RWPE1 (cell line): ENCODE measurements at places on chromosomes 16 and 17.

DNA sequence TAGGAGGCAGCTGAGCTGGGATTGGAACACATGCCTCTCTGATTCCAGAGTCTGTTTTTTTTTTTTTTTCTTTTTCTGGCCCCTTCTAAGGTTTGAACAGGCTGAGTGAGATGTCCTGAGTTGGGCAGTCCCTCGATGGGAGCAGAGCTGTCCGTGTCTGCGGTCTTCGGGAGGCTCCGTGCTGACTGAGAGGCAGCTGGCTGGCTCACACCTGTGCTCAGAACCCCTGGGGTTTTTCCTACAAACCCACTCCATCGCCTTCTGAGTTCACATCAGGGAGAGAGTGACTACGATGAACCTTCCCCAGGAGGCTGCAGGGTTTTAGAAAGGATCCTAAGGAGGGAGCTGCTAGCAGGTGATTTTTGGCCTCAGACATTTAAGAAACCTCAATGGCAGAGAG lies 92.5 kb downstream of the IRF8 start:
- no peak for DNase-seq

GRCh38 chr17:28712032-28712704 lies 480 bp upstream of the PROCA1 start:
- no peak for DNase-seq

- no peak for DNase-seq
Observed at GRCh38 chr17:79837888-79838521, 1.2 kb downstream of the CBX4 start.

DNA sequence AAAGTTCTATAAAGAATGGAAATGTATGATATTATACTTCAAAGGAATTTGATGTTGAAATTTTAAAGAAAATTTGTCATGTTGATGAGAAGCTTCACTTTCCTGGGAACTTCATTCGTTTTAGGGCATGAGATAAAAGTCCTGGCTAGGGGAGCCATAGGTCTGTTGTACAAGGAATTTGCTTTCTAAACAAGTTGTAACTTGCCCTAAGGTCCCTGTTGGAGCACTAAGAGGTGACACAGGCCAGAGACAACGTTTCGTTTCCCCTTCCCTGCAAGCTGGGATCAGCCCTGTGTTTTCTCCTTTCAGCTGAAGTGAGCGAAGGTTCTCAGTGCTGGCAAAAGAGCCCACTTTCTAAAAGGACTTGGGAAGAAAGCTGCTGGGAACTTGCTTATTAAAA lies 16.6 kb downstream of the PLD6 start:
- no peak for DNase-seq

- DNase-seq = no peak
Observed at GRCh38 chr16:3797904-3798811, 80.8 kb upstream of the TRAP1 start.

DNA sequence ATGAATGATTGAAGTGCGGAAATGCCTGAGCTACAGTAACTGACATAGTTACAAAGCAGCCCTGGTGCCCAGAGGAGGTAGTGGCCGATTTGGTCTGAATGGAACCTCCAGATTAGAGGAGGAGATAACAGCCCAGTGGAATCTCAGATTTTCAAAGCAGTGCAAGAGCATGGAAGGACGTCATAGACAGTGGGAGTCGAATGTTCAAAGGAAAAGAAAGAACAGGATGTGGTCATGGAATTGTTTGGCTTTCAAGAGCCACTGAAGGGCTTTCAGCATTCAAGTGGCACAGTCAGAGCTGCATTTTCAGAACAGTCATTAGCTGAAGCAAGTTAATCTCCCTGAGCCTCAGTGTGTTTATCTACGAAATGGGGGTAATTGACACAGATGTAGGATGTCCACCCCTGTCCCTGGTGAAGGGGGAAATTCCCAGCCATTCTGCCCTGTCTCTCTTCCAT lies 104.6 kb upstream of the CACNG3 start:
- DNase-seq = no peak

GRCh38 chr17:29215717-29216116 lies 30.9 kb upstream of the CRYBA1 start:
- no peak for DNase-seq

- DNase-seq = no peak
Observed at GRCh38 chr17:68600067-68600930, 868 bp downstream of the FAM20A start.

DNA sequence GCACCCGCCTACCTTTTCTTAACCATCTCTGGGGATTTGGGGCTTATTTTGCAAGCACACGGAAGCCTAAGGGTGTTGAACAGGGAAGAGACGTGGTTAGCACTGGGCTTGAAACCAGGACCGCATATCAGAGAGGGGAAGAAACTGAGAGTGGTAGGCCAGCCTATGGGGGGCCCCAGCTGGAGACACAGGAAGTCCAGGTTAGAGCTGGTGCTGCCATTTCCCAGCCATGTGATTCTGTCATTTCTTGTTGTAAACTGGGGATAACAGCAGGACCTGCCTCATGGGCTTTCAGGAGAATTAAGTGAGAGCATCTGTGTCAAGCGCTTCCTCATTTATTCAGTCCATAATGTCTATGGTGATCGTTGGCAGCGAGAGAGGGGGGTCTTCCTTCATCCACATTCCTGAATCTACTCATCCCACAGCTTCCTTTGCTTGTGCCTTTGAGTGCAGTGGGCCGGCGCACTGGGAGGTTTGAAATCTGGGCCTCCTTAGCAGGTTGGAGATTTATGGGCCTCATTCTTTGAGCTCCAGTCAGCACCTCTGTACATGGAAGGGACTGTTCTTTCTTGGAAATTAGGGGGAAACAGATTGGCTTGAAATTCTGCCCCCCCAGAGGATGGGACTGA lies 20.1 kb downstream of the NKD1 start:
- no peak for DNase-seq

DNA sequence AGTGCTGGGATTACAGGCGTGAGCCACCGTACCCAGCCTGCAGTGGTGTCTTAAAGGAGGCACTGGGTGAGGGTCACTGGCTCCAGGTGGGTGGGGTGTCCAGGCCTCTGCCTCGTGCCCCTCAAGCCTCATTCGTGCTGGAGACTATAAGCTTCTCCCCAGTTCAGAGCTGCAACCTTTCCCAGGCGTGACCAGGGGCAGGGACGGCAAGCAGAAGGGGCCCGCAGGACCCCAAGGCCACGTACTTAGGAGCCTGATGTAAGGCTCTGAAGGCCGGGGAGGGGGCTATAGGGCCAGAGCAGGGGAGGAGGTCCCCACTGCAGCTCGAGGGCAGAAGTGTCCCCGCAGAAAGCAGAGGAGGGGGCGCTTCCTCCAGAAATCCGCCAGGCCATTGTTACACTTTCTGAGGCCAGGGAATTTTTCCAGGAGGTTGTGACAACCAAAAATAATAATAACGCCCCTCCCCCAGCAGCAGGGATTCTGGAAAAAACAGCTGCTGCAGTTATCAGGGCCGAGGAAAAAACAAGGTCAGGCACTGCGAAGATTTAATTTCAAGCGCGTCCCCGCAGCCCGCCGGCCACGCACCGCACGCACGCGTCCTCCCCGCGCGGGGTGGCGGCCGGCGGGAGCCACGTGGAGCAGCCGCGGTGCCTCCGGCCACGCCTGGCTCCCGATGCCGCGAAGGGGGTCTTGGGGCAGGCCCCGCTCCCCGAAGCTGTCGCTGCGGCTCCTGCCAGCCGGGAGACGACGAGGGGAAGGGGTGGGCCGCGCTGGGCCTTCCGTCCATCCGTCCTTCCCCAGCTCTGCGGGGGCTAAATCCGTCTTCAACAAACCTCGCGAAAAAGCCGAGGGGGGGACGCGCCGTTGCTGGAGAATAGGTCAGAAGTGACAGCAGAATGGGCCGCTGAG lies 45.8 kb upstream of the SLC38A10 start:
- DNase-seq = no peak

DNA sequence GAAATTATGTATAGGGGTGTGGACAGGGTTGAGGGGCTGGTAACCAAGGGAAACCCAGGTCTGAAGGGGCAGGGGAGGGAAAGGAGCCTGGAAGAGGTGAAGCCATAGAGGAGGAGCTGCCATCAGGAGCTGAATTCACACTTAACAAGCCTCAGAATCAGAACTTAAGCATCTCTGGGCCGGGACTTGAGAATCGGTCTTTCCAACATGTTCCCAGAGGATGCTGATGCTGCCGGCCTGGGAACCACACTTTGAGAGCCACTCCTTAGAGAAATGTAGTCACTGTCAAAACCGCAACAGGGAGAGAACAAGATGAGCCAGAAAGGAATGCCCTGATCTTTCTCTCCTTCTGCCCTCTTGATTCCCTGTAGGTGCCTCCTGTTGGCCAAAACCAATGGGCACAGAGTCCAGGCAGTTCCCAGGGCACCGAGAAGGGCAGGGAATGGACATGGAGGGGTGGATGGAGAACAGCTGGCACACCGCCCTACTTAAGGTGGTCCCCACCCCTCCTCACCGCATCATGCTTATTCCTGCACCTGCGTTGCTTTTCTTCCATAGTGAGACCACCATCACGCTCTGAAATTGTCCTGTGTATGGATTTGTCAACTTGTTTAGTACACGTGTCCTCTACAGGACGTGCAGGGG lies 88.5 kb downstream of the GSG1L start:
- no peak for DNase-seq

DNA sequence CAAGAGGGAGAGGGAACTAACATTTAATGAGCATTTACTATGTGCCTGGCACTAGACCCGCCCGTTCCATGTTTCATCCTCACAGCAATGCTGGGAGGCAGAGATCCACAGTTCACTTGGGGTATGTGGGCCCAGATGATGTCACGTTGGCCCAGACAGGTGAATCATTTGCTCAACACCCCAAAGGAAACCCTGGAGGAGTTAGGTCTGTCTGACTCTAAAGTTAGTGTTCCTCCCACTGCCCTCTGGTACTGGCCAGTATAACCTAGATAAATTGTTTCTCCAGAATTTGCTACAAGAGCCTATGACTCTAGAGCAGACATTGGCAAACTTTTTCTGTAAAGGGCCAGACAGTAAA lies 164.6 kb downstream of the VPS53 start:
- DNase-seq = peak; percentile 16

DNA sequence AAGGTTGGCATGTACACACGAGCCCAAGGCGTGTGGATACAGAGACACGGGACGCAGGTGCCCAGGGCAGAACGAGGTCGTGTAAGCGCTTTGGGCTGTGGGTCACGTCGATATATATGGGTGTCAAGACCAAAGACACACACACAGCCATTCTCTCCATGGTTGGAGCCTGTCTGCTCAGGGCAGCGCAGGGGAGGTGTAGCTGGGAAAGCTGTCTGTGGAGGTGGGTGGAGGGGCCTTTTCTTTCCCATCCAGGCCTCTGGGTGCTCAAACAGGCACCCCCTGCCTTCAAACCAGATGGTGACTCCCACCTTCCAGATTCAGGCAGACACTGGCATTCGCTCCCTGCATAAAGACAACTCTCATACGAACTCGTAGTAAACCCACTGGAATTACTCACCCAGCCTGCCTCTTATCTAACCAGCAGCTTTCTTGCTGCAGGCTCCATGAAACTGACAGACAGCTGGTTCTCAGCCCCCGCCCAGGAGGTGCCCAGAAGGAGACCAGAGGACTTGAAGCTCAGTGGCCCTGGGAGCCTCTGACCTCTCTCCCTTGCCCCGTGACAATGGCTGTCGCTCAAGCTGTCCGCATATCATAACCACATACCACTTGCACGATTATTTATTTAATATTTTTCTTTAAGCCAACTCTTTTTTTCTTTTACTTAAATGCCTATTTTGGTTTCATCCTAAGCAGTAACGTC lies 237.1 kb downstream of the KATNIP start:
- no peak for DNase-seq

DNA sequence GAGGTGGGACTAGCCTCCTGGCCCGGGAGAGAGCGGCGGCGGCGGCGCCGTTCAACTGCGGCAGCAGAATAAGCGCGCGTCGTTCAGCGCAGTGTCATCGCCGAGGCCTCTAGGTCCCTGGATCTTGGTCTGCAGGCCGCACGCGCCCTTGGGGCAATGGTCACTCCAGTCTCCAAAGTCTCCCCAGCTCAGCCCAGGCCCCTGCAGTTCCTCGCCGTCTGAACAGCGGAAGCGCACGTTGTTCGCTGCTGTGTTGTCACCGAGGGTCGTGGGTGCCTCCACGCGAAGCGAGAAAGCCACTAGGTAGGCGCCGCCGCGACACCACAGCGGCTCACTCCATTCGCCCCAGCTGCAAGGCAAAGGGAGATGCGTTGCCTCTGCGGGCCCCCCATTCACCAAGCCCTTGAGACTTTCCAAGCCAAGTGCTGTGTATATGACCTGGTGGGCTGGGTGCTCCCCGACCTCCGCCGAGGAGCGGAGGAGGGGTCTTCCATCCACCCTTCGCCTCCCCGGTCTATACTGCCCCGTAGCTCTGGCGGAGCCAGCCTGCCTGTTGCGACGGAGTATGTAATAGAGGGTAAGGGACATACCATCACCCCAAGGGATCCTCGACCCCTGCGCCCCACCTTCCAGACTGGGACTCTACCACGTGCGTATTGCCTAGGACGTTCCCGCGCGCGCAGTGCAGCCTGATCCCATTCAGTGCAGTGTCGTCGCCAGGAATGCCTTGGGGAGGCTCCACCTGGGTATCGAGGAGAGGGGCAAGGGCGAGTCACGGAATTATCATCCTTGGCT lies 656 bp downstream of the VMO1 start:
- DNase-seq = no peak

GRCh38 chr16:78884204-78884603 lies 716.3 kb downstream of the MAF start:
- no peak for DNase-seq

DNA sequence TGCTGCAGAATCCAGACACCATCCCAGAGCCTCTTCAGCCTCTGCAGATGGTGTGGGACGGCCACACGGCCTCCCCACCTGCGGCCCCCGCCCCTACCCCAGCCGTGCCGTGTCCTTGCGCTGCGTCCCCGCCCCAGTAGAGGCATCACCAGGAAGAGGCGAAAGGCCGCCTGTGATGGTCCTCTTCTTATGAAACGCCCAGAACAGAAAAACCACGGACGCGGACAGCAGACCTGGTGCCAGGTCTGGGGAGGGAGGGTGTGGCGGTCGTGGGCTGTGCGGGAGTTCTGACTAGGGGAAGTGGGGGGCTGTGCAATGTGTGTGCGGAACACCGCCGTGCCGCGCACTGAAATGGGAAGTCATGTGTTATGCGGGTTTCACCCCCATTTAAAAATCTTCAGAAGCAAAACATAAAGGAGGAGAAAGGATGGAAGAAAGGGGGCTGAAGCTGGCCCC lies 25.5 kb downstream of the ACSF3 start:
- no peak for DNase-seq

DNA sequence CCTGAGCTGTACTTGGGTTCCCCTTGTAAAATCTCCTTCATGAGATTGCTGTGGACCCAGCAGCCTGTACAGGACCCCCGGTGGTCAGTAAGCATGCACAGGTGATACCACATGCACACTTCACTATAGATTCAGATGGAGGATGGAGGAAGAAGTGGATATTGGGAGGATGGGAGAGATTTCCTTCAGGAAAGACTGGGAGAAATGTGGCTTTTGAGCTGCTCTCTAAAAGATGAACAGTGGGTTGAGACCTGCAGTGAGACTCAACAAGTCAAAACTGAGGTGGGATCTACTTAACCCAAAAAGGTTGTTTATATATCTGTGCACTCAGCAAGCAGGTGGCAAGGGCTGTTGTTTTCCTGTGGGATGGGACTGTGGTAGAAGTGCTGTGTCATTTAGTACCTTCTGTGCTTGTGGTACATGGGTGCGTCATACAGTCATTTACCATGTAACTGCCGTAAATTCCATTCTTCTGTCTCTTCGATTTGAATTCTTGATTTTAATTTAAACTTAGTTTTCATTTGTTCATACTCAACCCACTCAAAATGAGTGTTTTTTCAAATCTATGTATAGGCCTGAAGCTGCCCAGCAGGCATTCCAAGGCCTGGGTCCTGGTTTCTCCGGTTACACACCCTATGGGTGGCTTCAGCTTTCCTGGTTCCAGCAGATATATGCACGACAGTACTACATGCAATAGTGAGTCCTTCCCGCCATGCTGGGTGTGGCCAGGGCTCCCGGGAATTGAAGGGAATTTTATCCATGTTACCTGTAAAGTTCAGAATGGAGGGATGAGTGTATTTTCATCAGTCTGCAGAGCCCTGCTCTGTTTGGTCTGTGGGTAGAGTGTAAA lies 6.9 kb downstream of the HERPUD1 start:
- no peak for DNase-seq
